ENCODE measurements at places on chromosomes 1 and 21. TPM values are rescaled to one million over a fixed set of nuclear protein-coding genes. Genes with fewer than 3 reads are reported as not detected.

- peak overlapping the region; percentile 31 for H3K4me3 ChIP-seq
- DNase-seq = no peak
- no peaks in the 10 kb centered on the region for H3K4me1 ChIP-seq
- H3K27me3 ChIP-seq = no peaks in the 10 kb centered on the region
Measured at GRCh38 chr1:156387870-156388173, 18.8 kb downstream of the RHBG start.

DNA sequence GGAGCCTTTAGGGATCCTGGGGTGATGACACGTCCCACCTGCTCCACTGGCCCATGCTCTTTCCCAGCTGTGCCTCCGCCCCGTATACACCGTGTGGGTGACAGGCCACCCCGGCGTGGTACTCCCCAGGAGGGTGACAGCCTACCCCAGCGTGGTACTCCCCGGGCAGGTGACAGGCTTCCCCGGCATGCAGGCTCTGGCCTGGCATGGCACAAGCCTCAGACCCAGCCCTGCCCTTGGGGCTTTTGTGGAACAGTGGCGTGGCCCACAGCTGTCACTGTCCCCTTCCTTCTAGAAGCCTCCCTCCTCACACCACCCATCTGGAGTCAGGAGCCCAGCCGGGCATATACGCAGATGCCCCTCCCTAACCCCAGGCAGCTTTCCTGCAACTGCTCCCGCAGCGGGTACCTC is 4.7 kb upstream of the PFKL start:
- H3K27ac ChIP-seq = no peak overlapping the region
- H3K27me3 ChIP-seq = no peaks in the 10 kb centered on the region
- H3K36me3 ChIP-seq = no peaks in the 10 kb centered on the region
- H3K4me1 ChIP-seq = peaks cover 21% of the 10 kb centered on the region
- no peak overlapping the region for H3K4me3 ChIP-seq

Gene DRAM2
- 34.8 TPM for polyA plus RNA-seq

Gene TLCD4
- 8.3 TPM for polyA plus RNA-seq

Gene SPRR2A
- not detected for polyA plus RNA-seq

DNA sequence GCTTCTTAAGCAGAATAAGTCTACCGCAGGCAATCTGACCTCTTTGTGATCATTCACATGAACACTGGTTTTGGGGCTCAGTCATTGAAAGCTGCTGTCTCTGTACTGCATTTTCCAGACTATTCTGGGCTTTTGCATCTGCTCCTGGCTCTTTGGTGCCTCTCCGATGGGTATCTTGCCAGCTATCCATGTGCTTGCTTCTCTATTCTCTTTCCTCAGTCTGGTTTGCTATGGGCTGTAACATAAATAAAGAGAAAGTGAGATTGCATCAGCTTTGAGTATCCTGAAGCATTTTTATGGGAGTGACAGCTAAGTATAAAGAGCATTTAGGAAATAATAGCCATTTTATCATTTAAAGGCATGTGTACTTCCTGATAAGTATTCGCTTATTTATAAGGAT is 70.7 kb downstream of the C1orf21 start:
- H3K4me1 ChIP-seq = no peaks in the 10 kb centered on the region
- no peak overlapping the region for H3K4me3 ChIP-seq
- no peak overlapping the region for H3K27ac ChIP-seq
- no peaks in the 10 kb centered on the region for H3K36me3 ChIP-seq

Gene C8B
- 0.59 TPM for polyA plus RNA-seq

Gene GRHL3
- polyA plus RNA-seq = 9.5 TPM

Gene AADACL4
- 0.66 TPM for polyA plus RNA-seq

Gene LCE3D
- not detected for polyA plus RNA-seq

DNA sequence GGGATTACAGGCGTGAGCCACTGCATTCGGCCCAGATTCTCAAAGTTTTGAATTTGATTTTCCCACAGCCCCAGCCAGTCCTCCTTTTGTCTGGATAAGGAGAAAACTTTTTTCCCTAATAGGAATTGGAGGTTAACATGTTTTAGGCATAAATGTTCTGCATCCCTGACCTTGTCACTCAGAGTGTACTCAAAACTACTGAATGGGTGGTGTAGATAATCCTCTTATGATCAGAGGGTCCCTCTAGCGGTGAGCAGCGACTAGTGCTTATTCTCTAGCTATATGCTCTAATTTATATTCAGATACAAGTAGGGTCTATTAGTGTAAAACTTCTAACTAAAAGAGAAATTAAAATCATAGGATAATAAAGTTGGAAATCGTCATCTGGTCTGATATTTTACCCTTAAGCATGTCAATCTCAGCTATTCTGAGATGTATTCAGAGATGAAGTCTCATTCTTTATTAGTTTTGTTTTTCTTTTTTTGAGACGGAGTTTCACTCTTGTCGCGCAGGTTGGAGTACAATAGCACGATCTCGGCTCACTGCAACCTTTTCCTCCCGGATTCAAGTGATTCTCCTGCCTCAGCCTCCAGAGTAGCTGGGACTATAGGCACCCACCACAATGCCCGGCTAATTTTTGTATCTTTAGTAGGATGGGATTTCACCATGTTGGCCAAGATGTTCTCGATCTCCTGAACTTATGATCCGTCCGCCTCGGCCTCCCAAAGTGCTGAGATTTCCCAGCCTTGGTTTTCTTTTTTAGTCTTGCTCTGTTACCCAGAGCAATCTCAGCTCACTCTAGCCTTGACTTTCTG is 2.7 kb upstream of the PSMD4 start:
- no peaks in the 10 kb centered on the region for H3K27me3 ChIP-seq
- H3K4me1 ChIP-seq = peaks cover 10% of the 10 kb centered on the region
- no peaks in the 10 kb centered on the region for H3K36me3 ChIP-seq

GRCh38 chr1:19877821-19878636 is 4.2 kb upstream of the OTUD3 start:
- peak; percentile 41 for DNase-seq
- peak overlapping the region; percentile 39 for H3K4me3 ChIP-seq
- no peaks in the 10 kb centered on the region for H3K36me3 ChIP-seq
- peaks cover under 1% of the 10 kb centered on the region for H3K4me1 ChIP-seq

GRCh38 chr1:112529301-112529700 is 20.5 kb downstream of the WNT2B start:
- no peak overlapping the region for H3K4me3 ChIP-seq
- H3K36me3 ChIP-seq = no peaks in the 10 kb centered on the region
- H3K27me3 ChIP-seq = no peaks in the 10 kb centered on the region
- H3K4me1 ChIP-seq = peaks cover 8% of the 10 kb centered on the region
- DNase-seq = no peak

Gene UBE4B
- polyA plus RNA-seq = 26.1 TPM

DNA sequence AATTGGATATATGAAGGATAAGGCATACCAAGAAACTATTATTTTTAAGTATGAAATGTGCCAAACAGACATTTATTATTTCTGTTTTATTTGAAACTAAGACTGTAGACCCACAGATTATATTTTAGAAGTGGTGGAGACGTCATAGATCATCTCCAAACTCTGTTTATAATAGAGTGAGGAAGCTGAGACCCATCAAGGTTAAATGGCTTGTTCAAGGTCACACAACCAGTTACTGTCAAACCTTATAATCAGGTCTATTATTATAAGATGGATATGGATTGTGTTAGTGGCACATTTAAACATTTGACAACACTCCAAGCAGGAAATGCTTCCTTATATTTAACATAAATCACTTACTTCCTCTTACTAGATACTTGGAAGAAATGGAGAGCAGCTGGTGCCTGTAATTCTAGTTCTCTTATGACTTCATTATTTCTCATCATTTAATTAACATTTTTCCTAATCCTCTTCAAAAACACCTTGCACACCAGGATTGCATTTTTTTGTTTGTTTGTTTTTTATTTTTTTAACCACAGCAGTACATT is 117.0 kb downstream of the NEK7 start:
- no peaks in the 10 kb centered on the region for H3K36me3 ChIP-seq
- H3K27me3 ChIP-seq = no peaks in the 10 kb centered on the region
- peak overlapping the region; percentile 9 for H3K27ac ChIP-seq
- H3K4me1 ChIP-seq = peaks cover 7% of the 10 kb centered on the region

DNA sequence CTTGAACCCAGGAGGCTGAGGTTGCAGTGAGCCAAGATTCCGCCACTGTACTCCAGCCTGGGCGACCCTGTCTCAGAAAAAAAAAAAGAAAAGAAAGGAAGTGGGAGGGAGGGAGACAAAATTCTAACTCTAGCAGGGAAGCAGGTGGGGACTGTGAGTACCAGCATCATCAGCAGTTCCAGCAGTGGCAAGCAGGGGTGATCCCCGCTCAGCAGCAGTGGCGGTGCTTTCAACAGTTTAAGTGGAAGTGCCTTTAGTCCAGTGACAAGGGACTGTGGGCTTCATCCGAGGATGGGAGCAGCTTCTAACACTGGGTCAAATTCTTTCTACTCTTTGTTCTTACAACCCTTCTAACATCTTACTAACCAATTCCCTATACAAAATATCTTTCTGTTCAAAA is 858.1 kb upstream of the ADAMTS5 start:
- no peak for DNase-seq
- no peaks in the 10 kb centered on the region for H3K36me3 ChIP-seq
- no peaks in the 10 kb centered on the region for H3K27me3 ChIP-seq

DNA sequence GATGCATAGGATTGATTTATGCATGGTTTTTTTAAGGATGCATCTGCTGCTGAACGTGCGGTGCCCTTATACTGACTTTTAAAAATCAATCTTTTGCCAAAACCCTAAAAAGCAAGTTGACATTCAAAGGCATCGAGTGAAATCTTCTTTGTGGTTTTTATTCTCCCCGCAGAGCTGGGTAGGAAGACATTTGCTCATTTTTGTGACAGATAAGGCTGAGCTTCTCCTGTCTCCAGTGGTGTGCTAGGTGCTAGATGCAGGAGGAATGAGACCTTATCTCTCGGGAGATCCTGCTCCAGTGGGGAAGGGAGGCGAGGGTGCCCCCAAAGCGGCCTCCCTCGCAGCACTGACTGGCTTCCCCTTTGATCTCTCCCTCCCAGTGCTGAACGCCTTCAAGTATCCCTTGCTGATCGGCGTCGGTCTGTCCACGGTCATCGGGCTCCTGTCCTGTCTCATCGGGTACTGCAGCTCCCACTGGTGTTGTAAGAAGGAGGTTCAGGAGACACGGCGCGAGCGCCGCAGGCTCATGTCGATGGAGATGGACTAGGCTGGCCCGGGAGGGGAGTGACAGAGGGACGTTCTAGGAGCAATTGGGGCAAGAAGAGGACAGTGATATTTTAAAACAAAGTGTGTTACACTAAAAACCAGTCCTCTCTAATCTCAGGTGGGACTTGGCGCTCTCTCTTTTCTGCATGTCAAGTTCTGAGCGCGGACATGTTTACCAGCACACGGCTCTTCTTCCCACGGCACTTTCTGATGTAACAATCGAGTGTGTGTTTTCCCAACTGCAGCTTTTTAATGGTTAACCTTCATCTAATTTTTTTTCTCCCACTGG is 14.9 kb upstream of the CD101 start:
- no peak overlapping the region for H3K4me3 ChIP-seq
- H3K36me3 ChIP-seq = no peaks in the 10 kb centered on the region
- no peaks in the 10 kb centered on the region for H3K4me1 ChIP-seq

GRCh38 chr21:17536381-17536780 is 23.5 kb downstream of the CXADR start:
- no peak overlapping the region for H3K27ac ChIP-seq
- H3K4me3 ChIP-seq = no peak overlapping the region
- no peak for DNase-seq
- H3K27me3 ChIP-seq = no peaks in the 10 kb centered on the region
- no peaks in the 10 kb centered on the region for H3K4me1 ChIP-seq

Gene SH2D1B
- 0.59 TPM for polyA plus RNA-seq

Gene GBP2
- 39.5 TPM for polyA plus RNA-seq

DNA sequence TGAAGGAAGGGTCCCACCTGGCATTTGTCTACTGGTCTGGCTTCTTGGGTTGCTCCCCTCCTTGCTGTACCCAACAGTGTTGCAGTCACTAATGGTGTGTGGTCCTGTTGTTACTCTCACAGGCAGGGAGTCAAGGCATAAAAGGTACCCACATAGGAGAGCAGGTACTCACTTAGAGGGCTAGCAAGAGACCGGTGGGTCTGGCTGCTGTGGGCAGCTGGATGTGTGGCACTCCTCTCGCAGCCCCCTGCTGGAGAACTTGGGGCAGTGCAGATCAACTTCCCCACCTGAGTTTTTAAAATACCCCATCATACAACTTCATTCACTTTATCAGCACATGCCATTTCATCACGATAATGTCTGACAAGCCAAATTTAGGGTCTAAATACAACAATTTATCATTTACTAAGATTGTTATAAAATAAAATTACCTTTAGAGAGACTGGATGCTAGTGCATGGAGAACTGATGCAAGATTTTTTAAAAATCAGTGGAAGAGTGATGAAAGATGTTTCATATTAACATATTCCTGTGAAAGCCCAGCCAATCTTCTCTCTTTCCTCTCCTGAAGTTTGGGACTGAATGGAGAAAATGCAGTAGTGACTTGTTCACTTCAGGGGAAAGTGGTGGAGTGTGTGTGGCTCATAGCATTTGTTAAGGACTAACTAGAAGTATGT is 42.8 kb downstream of the ACP6 start:
- H3K4me1 ChIP-seq = no peaks in the 10 kb centered on the region
- no peaks in the 10 kb centered on the region for H3K36me3 ChIP-seq
- no peak overlapping the region for H3K4me3 ChIP-seq

DNA sequence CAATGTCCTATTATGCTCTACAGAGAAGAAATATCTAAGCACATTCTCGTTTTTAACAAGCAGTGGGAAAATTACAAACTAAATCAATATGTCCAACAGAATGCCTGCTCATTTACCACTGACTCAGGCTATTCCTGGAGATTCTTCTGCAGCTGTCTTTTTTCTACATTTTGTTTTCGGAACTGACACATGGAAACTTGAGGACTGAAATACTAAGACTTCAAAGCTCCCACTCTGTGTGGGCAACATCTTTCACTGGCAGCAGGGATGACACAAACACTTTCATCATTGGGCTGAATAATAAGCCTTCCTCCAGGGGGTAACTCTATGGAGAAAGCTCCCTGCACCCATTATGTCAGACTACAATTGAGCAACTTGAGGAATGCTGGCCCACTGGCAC is 175.5 kb upstream of the NCAM2 start:
- DNase-seq = no peak
- H3K4me3 ChIP-seq = no peak overlapping the region
- H3K4me1 ChIP-seq = no peaks in the 10 kb centered on the region
- no peaks in the 10 kb centered on the region for H3K36me3 ChIP-seq
- no peaks in the 10 kb centered on the region for H3K27me3 ChIP-seq

GRCh38 chr1:7421471-7422075 is 349.5 kb upstream of the VAMP3 start:
- H3K4me3 ChIP-seq = no peak overlapping the region
- H3K27me3 ChIP-seq = no peaks in the 10 kb centered on the region
- no peaks in the 10 kb centered on the region for H3K36me3 ChIP-seq

Gene SDC3
- polyA plus RNA-seq = 21.2 TPM

Gene SPRR2D
- 0.74 TPM for polyA plus RNA-seq

Gene RNU5D-1
- not detected for polyA plus RNA-seq

DNA sequence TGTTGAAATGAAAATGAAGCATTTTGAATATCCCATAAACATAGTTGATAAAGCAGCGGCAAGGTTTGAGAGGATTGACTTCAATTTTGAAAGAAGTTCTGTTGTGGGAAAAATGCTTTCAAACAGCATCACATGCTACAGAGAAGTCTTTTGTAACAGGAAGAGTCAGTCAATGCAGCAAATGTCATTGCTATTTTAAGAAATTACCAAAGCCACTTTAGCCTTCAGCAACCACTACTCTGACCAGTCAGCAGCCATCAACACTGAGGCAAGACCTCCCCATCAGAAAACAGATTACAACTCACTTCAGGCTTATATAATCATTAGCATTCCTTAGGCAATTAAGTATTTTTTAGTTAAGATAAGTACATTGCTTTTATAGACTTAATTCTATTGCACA is 33.8 kb upstream of the FCRL3 start:
- no peaks in the 10 kb centered on the region for H3K4me1 ChIP-seq
- no peaks in the 10 kb centered on the region for H3K27me3 ChIP-seq
- DNase-seq = no peak
- H3K4me3 ChIP-seq = no peak overlapping the region

Data from testis (tissue), 5 donors.